ENCODE measurements at places on chromosomes 2 and 18.
A peak's percentile ranks its signal among the peaks of the same experiment; 100 is the strongest.

GRCh38 chr2:66405473-66405872 lies 29.5 kb upstream of the MEIS1 start:
- DNase-seq: no peak

- DNase-seq: no peak
Measured at GRCh38 chr18:49178321-49178720, 227.6 kb upstream of the SMAD7 start.

DNA sequence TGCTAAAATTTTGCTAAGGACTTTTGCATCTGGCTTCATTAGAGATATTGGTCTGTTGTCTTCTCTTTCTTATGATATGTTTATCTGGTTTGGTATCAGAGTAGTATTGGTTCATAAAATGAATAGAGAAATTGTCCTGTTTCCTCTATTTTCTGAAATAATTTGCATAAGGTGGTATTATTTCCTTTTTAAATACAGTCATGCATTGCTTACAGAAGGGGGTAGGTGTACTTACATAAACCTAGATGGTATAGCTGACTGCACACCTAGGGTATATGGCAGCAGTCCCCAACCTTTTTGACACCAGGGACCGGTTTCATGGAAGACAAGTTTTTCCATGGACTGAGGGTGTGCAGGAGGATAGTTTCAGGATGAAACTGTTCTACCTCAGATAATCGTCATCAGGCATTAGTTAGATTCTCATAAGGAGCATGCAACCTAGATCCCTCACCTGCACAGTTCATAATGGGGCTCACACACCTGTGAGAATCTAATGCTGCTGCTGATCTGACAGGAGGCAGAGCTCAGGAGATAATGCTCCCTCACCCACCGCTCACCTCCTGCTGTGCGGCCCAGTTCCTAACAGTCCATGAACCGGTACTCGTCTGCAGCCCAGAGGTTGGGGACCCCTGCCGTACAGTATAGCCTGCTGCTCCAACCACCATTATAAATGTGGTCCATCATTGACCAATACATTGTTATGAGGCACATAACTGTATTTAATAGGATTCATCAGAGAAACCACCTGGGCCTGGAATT lies 189.2 kb downstream of the FAM210A start:
- DNase-seq: peak; percentile 14

DNA sequence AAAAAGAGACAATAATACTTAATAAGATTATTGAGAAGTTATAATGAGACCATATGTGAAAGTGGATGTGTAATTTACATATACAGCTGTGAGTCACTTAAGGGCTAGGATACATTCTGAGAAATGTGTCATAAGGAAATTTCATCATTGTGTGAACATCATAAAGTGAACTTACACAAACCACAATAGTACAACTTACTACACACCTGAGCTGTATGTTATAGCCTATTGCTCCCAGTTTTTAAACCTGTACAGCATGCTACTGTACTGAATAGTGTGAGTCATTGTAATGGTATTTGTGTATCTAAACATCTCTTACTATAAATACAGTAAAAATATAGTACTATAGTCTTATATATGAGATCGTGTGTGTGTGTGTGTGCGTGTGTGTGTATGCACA lies 1420.3 kb upstream of the PIK3C3 start:
- DNase-seq: no peak

DNA sequence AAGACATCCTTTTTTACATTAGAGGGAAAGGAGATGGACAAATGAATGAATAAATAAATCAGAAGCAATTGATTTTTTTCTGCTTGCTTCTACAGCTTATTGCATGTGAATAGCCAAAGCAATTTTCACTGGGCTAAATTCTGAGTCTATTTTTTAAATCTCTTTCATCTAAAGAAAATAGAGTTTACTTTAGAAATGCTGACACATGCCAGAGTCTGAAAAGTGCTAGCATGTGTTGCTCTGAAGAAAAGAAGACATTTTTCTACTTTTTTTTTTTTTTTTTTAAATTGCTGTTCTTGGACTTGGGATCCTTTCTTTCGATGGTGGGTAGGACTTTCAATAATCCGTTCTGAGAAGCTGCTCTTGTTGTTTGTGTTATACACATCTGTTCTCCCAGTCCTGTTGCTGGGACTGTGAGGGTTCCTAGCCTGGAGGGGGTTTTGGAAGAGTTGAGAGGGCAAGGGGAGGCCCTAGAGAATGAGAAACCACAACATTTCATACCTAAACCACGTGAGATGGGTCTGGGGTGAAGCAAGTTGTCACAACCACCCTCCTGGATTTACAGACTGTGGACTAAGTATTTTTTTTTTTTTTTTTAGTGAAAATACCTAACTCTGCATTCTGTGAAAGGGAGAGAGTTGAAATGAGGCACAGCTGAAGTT lies 193.5 kb downstream of the PRKCE start:
- DNase-seq: no peak

- no peak for DNase-seq
Measured at GRCh38 chr2:168796583-168797285, 5.7 kb upstream of the NOSTRIN start.

DNA sequence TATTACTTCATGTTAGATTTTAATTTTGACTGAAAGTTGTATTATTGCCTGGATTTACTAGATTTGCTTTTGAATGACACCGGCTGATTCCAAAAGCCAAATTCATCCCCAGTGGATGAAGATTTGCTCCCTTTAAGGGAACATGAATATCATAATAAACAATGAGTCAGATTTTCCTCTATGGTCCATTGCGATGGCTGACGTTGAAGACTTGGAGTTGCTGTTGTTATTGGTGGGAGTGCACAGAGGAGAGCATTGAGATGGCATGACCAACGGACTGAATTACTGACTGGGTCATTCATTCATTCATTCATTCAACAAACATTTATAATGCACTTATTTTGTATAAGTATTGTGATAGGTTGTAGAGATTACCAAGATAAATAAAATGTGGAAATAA lies 33.4 kb upstream of the LYPD1 start:
- DNase-seq: no peak

- DNase-seq: no peak
Measured at GRCh38 chr18:62064361-62064760, 122.5 kb downstream of the PIGN start.
